ENCODE measurements at places on chromosomes 16 and 17.

DNA sequence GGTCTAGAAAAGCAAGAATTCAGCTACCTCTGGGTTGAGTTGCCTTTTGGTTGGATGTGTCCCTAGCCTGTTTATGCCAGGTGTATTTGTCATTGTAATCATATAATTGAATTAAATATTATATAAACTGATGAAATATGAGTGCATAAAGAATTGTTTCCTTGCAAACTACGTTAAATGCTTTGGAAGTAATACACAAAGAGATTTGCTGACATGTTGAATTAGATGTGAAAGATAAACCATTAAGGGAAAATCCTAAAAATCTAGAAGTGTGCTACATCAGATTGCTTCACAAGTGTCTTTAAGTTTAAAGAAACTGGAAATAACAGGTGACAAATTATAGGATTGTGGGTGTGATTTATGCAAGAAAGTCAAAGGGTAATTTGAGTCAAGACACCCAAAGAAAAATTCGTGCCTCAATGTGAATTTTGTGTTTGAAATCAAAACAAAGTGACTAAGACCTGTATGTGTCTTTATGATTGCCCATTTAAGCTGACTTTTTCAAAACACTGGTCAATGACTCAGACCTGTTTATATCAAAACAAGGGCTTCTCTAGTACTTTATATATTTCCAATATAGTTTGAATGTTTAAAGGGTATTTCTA is 5.1 kb upstream of the PYY start:
- no peak for DNase-seq

- DNase-seq, result no peak
Observed at GRCh38 chr17:57257195-57257894, 1.0 kb downstream of the MSI2 start.

DNA sequence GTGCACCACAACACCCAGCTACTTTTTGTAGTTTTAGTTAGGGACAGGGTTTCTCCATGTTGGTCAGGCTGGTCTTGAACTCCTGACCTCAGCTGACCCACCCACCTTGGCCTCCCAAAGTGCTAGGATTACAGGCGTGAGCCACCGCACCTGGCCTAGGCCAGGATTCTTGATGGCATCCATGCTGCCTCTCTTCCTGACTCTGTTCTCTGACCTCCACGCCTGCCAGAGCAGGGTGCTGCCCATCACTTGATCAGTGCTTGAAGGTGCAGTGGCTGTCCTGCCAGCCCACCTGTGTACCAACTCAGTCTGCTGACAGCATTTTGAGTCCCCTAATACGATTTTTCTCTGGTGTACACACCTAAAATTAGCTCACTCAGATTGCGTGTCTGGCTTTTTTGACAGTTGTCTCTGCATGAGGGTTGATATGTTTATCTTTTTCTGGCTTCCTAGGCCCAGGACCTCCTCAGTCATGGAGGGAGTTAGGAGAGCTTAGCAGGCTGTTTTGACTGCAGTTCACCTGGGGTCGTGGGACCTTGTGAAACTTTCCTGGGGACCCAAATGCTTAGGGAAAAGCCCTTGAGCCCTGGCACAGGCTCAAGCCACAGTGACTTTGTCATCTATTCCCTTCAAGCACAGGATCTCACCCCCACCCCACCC is 5.9 kb downstream of the HAS3 start:
- no peak for DNase-seq

DNA sequence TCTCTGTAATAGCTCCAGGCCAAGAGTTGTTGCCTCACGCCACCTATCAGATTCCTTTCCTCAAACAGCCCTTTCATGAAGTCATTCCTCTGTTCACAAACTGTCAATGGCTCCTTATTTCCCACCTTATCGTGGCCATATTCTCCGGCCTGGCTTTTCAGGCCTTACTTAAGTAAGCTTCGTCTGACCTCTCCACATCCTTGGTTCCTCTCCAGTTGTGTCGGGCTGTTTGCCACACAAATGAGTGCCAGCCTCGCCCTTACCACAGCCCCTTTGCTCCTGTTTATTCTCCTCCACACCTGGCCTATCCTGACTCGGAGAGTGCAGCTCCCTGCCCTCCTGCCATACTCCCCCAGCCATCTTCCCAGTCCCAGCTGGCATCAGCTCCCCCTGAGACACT is 2.0 kb downstream of the TP53I13 start:
- DNase-seq, result no peak

GRCh38 chr16:56728980-56729734 is 772 bp upstream of the NUP93 start:
- no peak for DNase-seq

DNA sequence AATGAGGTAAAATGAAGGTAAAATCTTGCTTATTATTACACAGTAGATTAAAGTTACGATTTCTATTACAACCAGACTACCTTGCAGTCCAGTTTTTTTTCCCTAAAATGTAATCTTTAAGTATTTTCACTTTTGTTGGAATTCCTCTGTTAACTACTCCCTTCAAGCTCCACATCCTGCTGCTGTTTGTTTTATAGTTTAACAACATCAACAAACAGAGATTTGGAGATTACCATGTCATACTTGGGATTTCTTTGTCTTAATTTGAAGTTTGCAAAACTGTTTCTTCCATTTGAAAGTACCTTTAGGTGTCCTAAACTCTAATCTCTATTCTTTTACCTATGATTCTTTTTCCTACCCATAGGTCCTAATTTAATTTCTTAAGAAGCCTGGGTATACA is 83.3 kb downstream of the ABHD15 start:
- no peak for DNase-seq

DNA sequence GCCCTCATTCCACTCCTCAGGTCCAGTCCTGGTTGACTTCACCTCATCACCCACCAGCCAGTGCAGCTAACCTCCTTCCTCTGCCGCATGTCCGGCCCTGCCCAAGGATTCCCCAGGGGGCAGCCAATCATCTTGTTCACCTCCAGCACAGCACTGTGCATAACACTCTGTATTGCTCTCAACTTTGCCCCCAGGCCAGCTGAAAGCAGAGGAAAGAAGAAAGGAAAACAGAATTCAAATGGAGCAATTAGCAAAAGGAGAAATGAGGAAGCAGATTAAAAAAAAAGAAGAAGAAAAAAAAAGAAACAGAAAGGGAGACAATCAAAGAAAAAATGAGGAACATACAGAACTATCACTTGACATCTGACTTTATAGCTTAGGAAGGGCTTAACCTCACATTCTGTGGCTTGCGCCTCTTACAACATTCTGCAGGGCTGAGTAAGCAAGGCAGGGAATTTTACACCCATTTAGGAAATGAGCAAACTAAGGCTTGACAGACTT is 26.1 kb downstream of the GAS7 start:
- DNase-seq, result no peak

GRCh38 chr16:84782846-84783245 is 36.9 kb upstream of the CRISPLD2 start:
- DNase-seq, result no peak

DNA sequence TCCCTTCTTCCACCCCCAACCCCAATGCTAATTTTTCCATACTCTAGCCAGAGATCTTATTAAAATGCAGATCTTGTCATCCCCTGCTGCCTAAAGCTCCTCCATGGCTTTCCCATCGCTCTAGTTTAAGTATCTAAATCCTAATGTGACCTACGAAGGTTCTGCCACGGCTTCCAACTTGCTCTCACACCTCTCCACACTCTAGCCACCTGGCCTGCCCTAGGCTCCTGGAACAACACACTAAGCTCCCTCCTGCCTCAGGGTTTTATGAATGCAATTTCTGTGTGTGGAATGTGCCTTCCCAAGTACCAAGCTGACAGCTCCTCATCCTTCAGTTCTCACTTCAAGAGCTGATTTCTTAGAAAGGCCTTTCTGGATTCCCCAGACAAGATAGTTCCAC is 16.6 kb downstream of the NXPH3 start:
- no peak for DNase-seq

GRCh38 chr16:87854053-87854906 is 15.0 kb downstream of the SLC7A5 start:
- DNase-seq, result peak; percentile 42

DNA sequence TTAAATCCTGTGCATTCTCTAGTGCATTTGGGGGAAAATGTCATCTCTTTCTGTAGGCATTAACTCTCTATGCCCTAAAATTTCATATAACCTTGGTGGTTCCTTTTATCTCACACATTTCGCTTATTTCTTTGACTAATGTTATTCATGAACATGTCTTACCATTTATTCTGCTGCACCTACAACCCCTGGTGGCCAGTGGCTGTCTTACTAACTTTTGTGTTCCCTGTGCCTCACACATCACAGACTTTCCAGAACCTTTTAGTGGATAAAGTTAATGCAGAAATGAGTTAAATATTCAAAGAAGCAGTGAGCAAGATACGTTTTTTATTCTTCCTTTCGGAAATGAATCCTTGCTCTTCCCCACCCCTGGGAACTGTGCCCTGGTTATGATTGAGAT is 111.9 kb downstream of the CDH13 start:
- no peak for DNase-seq

DNA sequence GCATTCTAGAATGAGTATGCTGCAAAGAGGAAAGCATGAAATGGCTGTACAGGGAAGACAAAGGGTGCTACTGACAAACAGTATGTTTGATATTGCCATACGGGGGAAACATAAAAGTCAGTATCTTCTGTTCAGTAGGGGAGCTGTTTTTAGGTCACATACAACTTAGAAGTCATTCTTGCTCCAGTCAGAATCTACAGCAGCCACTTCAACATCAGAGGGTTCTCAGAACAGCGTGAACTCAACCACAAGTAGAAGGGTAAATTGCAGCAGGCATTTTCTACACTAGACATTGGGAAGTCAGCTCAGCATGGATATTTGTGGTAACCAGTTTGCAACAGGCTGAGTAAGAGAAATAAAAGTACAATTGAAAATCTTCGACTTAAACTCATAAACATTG is 1241.8 kb upstream of the GOT2 start:
- DNase-seq, result no peak

DNA sequence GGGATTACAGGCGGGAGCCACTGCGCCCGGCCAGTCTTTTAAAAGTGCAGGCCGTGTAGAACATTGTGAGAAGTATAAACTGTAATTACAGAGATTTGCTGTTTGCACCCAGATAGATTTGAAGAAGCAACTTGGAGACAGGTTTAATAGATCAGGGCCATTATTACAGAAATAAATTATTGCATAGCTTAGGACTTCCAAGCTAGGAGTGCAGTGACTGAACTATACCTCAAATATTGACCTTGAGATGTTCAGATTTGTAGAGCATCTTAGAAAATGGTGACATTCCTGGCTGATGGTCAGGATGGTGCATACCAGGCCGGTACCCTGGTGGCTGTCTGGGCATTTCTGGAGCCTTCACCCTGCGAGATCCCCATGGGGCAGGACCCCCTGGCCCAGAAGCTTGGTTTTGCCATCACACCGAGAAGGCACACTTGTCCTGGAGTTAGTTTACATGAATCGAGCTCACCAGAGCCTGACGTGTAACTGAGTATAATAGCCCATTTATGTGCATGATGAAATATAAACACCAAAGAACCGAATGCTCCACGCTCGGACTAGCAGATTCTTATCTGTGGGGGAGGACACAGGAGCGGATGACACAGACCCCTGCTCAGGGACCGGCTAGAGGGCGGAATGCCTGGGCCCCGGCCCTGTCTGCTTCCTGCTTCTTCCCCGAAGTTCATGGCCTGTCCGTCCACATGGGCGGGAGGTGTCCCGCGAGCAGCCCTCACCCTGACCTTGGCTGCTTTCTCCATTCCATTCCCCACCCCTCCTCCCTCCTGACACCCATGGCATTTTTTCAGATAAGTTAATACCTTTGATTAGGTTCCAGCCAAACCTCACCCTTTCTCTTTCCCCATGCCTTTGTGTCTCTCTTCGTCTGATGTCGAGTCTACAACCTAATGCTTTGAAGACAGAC is 32.1 kb downstream of the CCDC40 start:
- no peak for DNase-seq

- no peak for DNase-seq
Observed at GRCh38 chr17:56173026-56173425, 19.8 kb downstream of the ANKFN1 start.

GRCh38 chr17:16428098-16428882 is 12.9 kb downstream of the TRPV2 start:
- DNase-seq, result no peak

DNA sequence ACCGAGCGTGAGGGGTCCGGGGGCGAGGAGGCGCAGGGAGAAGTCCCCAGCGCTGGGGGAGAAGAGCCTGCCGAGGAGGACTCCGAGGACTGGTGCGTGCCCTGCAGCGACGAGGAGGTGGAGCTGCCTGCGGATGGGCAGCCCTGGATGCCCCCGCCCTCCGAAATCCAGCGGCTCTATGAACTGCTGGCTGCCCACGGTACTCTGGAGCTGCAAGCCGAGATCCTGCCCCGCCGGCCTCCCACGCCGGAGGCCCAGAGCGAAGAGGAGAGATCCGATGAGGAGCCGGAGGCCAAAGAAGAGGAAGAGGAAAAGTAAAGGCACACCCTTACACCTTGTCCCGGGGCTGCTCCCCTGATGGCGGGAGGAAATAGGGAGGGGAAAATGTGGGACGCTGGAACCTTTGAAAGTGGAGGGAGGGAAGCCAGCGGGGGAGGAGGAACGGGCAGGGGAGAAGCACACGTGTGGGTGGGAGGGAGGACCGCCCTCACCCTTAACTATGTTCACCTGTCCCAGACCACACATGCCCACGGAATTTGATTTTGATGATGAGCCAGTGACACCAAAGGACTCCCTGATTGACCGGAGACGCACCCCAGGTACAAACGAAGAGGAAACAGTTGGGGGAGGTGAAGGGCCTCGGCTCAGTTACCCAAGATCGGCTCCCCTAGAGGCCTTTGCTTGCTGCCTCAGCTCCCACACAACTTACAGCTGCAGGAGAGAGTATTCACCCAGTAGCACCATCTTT is 916 bp downstream of the PAGR1 start:
- no peak for DNase-seq

- DNase-seq, result peak; percentile 93
Observed at GRCh38 chr17:41009301-41009760, 403 bp upstream of the KRTAP3-1 start.

- no peak for DNase-seq
Observed at GRCh38 chr16:26475596-26475995, 591.1 kb upstream of the C16orf82 start.

DNA sequence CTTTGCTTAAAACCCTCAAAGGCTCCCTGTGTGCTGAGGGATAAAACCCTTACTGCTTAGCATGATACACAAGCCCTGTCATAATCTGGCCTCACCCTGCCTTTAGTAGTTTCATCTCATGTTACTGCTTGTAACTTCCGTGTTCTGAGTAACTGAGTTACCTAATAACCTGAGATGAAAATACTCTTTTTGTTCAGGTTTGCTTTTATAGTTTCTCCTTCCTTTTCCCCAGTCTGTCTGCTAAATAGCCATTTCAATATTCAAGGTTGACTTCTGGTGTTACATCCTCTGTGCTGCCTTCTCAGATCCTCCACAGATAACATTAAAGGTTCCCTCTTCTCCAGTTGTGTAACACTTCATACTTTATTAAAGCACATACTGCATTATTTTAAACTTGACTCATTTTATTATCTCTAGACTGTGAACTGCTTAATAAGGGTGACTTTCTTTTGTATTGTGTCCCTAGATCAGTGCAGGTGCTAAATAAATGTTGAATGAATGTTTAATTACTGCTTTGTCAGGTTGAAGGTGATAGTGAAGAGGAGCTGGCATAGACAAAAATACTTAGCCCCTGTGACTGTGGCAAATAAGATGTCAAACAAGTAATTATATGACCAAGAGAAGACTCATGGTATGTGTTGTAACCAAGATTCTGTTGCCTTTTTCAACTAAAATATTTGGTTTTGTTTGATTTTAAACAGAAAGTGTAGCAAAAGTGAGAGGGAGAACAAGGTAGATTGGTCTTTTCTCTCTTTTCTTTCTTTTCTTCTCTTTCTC is 47.8 kb downstream of the NFAT5 start:
- no peak for DNase-seq
